ENCODE measurements at places on chromosomes 7 and 10. TPM values are rescaled to one million over a fixed set of nuclear protein-coding genes. Genes with fewer than 3 reads are reported as not detected.
A peak's percentile ranks its signal among the peaks of the same experiment; 100 is the strongest.

SFXN3 gene
- 51.5 TPM for total RNA-seq

TMEM168 gene
- 12.4 TPM for total RNA-seq

GRCh38 chr10:75497997-75498883 is 66.8 kb downstream of the LRMDA start:
- H3K27me3 ChIP-seq, result peaks cover 21% of the 10 kb centered on the region
- DNase-seq, result no peak
- no peaks in the 10 kb centered on the region for H3K4me1 ChIP-seq
- no peak overlapping the region for H3K27ac ChIP-seq
- H3K4me3 ChIP-seq, result no peak overlapping the region

GRCh38 chr10:693506-693905 is 4.0 kb upstream of the DIP2C start:
- H3K4me1 ChIP-seq, result peaks cover 10% of the 10 kb centered on the region
- peaks cover 55% of the 10 kb centered on the region for H3K27me3 ChIP-seq
- no peak overlapping the region for H3K27ac ChIP-seq

DNA sequence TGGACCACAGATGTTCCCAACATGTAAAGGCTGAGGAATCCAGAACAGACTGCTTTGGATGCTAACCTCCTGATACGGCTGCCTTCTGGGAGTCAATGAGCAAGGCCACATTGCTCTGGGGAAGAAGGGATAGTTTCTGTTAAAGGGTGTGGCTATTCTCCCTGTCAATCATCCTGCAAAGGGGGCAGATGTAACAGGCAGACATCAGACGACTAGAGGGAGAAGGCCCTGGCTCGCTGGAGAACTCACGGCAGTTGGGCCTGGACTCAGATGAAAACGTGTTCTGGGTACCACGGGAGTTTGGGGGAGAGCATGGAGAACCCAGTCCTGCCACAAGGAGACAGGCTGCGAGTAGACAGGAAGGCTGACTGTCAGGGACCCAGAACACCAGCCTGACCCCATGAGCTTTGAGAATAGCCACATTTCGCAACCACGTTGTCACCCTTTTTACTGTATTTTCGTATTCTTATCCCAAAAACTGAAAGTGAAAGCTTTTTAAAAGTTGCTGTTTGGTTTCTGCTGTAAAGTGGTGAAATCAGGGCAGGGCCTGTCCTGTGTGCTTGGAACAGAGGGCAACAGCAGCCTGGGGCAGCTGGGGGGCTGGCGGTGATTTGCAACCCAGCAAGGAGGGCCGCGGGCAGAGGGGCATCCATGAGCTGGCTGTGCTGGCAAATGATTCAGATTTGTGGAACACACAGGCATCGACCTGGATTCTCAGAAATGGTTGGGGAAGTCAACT is 95.3 kb downstream of the MYOF start:
- peak overlapping the region; percentile 72 for H3K4me3 ChIP-seq
- peaks cover 7% of the 10 kb centered on the region for H3K27me3 ChIP-seq
- peaks cover 21% of the 10 kb centered on the region for H3K4me1 ChIP-seq
- DNase-seq, result no peak

GRCh38 chr7:44793919-44794318 is 2.6 kb upstream of the PPIA start:
- H3K4me1 ChIP-seq, result peaks cover 18% of the 10 kb centered on the region
- H3K36me3 ChIP-seq, result no peaks in the 10 kb centered on the region
- H3K27me3 ChIP-seq, result no peaks in the 10 kb centered on the region
- DNase-seq, result no peak
- no peak overlapping the region for H3K27ac ChIP-seq
- H3K4me3 ChIP-seq, result no peak overlapping the region

DNA sequence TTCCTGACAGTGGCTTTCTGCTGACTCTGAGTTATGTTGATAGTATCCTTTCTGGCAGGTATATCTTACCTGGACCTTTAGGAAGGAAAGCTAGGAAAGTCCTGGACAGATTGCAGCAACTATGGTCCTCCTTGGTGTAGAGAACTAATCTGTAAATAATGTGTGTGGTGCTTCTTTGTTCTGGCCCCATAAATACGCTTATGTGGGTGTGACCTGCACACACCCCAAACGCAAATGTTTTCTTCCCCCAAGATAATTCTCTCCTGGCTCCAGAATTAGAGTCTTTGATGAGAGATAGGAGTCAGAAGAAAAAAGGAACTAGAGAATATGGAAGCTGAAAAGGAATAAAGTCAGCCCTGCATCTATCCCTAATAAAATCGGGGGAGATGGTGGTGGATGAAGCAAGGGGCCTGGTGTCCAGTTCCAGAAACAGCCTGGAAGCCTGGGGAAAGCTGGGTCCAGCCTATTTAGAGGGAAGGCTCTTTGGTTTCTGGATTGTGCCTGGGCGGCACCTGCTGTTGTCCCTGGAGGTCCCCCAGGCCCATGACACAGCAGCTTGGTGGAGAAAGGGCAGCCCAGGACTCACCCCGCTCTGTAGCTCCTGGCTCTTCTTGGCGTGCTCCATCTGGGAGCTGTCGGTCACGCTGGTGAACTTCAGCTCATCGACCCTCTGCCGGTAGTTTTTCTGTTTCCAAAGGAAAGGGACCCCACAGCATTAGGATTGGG is 38.2 kb downstream of the NRAP start:
- H3K36me3 ChIP-seq, result peaks cover 2% of the 10 kb centered on the region
- peaks cover 55% of the 10 kb centered on the region for H3K27me3 ChIP-seq
- no peaks in the 10 kb centered on the region for H3K4me1 ChIP-seq
- no peak overlapping the region for H3K27ac ChIP-seq
- DNase-seq, result no peak

GRCh38 chr7:98555403-98555802 is 61.7 kb upstream of the NPTX2 start:
- H3K4me3 ChIP-seq, result no peak overlapping the region
- no peak overlapping the region for H3K27ac ChIP-seq
- no peaks in the 10 kb centered on the region for H3K27me3 ChIP-seq
- DNase-seq, result no peak
- no peaks in the 10 kb centered on the region for H3K4me1 ChIP-seq

All from T-helper 17 cell (primary cell).